ENCODE measurements at places on chromosomes 2 and 18. TPM values are rescaled to one million over a fixed set of nuclear protein-coding genes. Genes with fewer than 3 reads are reported as not detected.

The TMEM87B gene
- 24.4 TPM for total RNA-seq

The BCL11A gene
- not detected for total RNA-seq

The SP5 gene
- 7.3 TPM for total RNA-seq

DNA sequence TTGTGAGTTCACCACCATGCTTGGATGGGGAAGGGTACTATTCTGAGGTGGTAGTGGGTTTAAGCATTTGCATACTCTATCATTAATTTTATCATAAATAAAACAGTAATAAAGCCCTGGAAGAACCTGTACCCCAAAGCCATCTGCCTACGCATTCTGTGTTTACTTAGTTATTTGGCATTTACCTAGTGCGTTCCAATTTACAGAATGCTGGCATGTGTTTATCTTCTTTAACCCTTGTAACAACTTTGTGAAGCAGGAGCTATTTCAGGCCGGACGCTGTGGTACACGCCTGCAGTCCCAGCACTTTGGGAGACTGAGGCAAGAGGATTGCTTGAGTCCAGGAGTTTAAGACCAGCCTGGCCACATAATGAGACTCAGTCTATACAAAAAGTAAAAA is 17.8 kb upstream of the ODC1 start:
- no peak for DNase-seq

- no peak for DNase-seq
Observed at GRCh38 chr2:160156100-160156499, 44.0 kb downstream of the ITGB6 start.

- no peak for DNase-seq
Observed at GRCh38 chr2:188360485-188361263, 69.0 kb downstream of the GULP1 start.

GRCh38 chr2:205617905-205618304 is 64.4 kb upstream of the NRP2 start:
- no peak for DNase-seq

The ACOXL gene
- total RNA-seq, result 10.7 TPM

The SCN9A gene
- total RNA-seq, result 5.2 TPM

DNA sequence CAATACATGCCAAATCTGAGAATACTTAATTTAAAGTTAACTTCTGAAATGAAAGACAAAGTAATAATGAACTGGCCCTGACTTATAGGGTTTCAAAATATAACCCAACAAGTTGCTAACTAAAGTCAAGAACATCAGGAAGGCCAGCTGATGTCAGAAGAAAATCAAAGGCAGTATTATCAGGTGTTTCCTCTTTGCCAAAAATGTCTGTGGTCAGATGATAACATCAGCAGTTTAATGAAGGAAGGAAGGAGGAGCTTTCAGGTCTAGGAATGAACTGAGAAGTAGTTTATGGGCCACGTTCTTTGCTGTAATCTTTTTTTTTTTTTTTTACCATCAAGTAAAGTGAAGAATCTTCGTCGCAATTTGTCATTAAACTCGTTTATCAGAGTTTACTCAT is 40.9 kb downstream of the CDH2 start:
- no peak for DNase-seq

GRCh38 chr2:39435234-39435633 is 1.9 kb downstream of the MAP4K3 start:
- DNase-seq, result no peak

DNA sequence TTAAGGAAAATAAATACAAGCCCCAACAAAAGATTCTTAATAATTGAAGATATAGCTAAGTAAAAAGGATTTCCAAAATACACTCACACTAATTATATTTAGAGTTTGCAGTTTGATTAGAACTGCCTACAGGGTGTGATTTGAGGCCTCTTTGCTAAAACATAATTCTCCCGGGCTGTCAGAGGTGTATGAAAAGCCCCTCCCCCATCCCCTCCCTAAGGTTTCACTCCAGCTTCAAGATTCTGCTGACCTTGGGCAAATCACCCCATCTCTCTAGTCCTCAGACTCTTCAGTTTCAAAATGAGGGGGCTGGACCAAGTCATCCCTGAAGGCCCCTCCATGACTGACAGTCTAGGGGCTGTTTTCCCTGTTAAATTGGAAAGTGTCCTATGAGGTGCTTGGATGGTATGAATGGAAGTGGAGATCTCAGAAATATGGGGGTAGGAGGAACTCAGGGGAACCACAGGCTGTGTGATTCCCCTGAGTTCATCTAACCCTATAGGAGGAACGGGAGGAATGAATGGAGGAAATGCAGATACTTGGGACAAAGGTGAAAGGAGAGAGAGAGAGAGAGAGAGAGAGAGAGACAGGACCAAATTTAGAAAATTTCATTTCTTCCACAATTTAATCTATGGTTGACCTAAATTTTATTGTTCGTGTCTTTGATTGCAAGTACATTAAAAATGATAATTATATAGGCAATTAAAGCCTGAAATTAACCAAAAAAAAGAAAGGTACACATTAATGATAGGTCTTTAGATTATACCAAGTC is 107.5 kb downstream of the SPP2 start:
- DNase-seq, result no peak

- DNase-seq, result no peak
Observed at GRCh38 chr2:96356889-96357288, 21.3 kb downstream of the NCAPH start.

GRCh38 chr2:42854207-42854818 is 61.9 kb upstream of the HAAO start:
- DNase-seq, result no peak

The DGUOK gene
- total RNA-seq, result 78.7 TPM

The CFAP65 gene
- not detected for total RNA-seq
